GM12864 (cell line): ENCODE measurements at places on chromosomes 4 and X.

- no peak for DNase-seq
Measured at GRCh38 chrX:1928805-1929204, 313.9 kb downstream of the ASMT start.

GRCh38 chr4:173494013-173494970 is 35.7 kb downstream of the HAND2 start:
- DNase-seq = peak; percentile 71

DNA sequence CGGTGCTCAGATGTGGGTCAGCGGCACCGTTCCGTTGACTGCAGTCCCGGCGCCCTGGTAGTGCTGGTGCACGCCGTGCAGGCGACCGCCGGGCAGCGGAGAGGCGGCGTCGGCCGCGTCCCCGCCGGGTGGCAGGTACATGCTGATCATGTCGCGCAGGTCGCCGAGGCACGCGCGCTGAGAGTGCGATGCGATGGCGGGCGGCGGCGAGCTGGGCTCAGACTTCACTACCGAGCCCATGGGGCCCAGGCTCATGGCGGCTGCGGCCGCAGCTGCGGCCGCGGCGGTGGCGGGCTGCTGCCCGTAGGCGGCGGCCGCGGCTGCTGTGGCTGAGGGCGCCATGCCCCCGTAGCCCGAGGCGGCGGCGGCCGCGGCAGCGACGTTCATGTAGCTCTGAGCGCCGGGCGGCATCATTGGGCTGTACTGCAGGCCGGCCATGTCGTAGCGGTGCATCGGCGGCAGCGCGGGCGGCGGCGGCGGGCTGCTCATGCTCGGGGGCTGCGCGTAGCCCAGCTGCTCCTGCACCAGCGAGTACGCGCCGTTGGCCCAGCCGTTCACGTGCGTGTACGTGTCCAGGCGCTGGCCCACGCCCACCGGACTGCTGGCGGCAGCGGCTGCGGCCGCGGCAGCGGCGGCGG is 1.0 kb downstream of the SOX3 start:
- DNase-seq = no peak

DNA sequence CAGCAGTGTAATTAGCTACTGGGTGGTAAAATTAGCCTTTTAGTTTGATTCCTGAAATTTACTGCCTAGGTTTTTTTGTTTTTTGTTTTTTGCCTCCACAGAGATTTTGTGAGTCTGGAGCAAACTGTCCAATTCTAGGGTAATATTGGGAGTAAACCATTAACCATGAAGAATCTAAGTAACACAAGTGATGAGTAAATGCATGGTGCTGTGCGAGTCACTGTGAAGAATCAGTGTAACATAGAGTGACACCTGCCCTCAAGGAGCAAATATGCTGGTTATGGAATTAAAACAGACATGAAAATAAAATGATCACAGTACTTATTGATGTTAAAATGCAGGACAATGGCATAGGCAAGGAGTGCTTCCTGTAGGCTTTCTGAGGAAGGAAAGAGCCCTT is 60.1 kb downstream of the LRP2BP start:
- no peak for DNase-seq

DNA sequence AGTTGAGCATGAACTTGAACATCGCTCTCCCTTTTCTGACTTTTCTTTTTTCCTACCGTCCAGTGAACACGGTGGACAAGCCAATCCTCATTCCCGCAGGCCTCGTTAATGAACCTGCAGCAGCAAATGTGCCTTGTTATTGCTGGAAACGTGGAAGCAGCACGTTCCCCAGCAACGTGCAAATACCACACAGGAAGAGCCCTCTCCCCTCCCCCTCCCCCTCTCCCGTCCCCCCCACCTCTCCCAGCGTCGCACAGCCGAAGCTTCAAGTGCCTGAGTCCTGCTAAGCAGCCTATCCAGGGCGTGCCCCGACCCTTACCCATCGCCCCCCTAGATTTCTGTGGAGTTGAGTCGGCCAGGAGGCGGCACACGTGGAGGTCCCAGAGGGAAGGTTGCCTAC is 219.9 kb downstream of the BCOR start:
- DNase-seq = no peak

- no peak for DNase-seq
Measured at GRCh38 chr4:74189331-74190043, 31.6 kb downstream of the MTHFD2L start.
